ENCODE measurements at places on chromosomes 4 and X. TPM values are rescaled to one million over a fixed set of nuclear protein-coding genes. Genes with fewer than 3 reads are reported as not detected.

DNA sequence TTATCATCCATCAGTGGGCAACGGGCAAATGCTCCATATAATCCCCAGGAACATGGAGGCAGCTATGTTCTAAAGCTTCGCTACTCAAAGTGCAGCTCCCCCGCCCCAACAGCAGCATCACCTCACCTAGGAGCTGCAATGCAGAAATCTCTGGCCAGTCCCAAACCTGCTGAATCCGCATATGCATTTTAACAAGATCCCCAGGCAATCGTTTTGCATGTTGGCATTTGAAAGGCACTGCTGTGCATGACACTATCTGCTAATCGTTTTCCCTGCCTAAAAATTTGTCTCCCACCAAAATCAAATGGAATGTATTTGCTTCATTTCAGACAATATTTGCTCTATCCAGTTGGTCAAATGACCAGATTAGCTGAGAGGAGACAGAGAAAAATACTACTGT, 15.2 kb downstream of the ADGRG2 start:
- no peak for DNase-seq

- DNase-seq, result no peak
Measured at GRCh38 chrX:79146640-79147390, 2.3 kb downstream of the GPR174 start.

DNA sequence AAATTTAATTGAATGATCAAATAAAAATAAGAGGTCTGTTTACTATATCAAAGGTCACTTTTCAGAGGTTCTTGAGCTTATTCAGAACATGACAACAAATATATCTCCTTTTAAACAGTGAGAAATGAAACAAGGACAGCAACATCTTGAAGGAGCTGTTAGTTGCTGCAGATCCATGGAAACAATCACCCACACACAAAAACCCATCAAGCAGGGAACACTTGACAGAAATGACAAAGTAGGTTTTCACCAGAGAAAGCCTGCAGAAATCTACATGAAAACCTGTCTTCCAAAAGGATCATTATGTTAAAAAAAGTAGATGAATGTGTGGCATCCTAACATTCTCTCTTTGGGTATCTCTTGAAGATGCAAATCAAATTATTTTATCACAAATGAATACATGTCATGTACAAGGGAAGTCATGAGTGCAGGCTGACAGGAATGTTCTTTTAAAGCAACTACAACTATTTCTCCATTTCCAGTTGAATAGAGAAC, 203.0 kb downstream of the GRIA2 start:
- DNase-seq, result no peak

DNA sequence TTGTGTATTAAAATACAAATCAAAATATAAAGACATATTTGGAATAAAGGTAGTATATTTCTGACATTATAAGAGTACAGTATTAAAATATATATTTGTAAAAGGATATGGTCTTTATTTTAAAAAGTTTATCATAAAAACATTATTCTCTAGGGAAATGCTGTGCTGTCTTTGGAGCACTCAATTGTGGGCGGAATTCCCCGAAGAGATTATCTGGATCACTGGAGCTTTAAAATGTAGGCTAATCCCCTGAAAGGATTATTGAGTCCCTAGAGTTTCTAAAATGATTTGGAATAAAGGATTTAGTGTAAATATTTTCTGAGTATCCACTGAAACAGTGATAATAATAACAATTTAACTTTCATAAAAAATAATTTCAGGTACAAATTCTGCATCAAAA, 1239.4 kb downstream of the TECRL start:
- DNase-seq, result no peak

DNA sequence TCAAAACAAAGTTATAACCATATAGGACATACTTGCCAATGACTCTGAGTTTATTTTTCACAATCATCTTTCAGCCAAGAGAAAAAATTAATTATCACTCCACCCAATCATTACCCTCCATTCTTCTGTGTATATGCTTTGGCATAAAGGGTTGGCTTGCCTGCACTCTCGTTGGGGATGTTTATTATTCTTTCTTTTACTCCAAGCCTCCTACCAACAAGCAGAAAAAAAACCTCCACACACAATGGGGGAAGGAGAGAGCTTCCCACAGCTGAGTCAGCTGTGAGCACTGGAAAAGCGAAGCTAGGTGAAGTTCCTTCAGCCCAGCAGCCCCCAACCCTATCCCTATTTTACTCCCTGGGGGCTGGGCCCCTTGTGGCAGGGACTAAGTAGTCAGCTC, 1.5 kb downstream of the OPHN1 start:
- no peak for DNase-seq

GRCh38 chr4:83113429-83113786, 1.1 kb downstream of the PLAC8 start:
- no peak for DNase-seq

GRCh38 chrX:31376408-31377022, 304.7 kb upstream of the FTHL17 start:
- DNase-seq, result no peak

- no peak for DNase-seq
Measured at GRCh38 chr4:180810581-180810980, 1432.6 kb upstream of the TENM3 start.

GRCh38 chr4:139756391-139757180, 91.0 kb downstream of the MGST2 start:
- DNase-seq, result no peak

DNA sequence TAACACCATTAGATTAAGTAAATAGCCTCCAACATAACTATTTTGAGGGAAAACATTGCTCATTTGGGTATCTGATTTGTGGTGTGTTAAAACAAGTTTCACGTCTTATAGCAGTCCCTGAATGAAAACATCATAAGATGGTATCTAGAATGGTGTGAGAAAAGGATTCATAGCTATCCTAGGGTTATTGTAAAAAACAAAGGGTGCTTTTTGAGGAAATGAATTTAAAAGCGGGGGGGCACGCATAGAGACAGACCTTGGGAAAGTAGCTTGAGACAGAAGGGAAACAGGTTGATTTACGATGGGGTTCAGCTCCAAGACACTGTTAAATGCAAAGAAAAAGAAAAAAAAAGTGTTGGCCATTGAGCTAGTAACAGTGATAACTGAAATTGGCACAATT, 768 bp upstream of the CXCL10 start:
- DNase-seq, result no peak

GRCh38 chrX:138745196-138745595, 33.7 kb upstream of the FGF13 start:
- peak; percentile 72 for DNase-seq

- DNase-seq, result no peak
Measured at GRCh38 chrX:68894142-68894512, 65.3 kb downstream of the EFNB1 start.

DNA sequence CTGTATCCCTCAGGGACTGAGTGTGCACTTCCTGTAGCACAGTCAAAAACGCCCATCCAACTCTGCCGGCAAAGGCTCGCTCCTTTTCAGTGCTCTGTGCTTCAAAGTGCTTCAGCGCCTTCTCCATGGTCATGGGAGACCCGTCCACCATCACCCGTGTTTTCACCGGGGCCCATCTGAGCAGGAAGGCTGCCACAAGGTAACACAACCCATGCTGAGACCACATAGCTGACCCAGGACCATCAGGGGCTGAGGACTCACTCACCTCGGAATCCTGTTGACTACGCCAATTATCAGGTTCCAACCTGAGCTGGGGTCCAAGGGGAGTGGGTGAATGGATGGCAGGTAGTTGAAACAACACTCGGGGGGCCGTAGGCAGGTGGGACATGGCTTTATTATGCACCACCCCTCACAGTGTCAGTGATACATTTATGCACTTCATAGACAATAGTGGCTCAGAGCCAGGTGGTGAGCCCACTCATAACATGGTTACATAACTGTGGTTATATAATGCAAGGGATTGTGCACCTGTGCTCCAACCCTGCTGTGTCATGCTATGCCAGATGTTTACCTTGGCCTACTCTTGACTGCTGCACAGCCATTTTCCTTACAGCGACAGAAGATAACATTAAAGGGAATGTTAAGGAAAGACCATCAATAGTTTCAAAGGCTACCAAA, 227.8 kb downstream of the ADGRL3 start:
- DNase-seq, result no peak

DNA sequence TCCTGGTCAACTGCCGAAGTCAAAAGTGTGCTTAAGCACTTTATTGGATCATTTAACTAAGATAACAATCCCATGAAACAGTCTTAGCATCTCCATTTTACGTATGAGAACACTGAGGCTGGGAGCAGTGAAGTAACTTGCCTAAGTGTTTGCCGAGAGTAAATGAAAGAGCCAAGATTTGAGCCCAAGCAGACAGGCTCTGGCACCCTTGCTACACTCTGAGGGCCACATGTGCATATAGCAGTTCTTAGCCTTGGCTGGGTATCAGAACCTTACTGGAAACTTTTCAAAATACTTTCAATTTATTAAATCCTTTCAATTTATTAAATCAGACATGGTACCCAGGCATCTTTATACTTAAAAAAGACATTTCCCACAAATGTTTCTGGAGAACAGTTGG, 225.9 kb downstream of the NR3C2 start:
- DNase-seq, result no peak

GRCh38 chrX:1434871-1435240, 17.9 kb downstream of the ASMTL start:
- no peak for DNase-seq

DNA sequence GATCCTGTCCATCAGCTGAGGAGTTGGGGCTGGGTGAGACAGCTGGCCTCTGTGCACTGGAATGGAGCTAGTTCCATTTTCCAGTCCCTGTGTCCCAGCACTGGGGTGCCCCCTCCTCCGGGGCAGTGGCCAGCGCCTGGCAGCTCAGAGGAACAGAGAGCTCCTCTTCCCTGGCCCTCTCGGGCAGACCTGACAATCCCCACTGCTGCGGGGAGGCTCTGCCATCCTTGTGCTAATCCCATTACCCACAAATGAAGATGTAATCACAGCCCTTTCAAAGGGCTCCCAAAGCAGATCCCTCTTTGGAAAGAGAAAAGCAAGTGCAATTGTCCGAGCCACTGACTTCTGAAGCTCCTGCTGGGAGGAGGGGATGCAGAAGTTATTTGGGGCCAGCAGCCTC, 75.1 kb upstream of the MSX1 start:
- DNase-seq, result no peak

DNA sequence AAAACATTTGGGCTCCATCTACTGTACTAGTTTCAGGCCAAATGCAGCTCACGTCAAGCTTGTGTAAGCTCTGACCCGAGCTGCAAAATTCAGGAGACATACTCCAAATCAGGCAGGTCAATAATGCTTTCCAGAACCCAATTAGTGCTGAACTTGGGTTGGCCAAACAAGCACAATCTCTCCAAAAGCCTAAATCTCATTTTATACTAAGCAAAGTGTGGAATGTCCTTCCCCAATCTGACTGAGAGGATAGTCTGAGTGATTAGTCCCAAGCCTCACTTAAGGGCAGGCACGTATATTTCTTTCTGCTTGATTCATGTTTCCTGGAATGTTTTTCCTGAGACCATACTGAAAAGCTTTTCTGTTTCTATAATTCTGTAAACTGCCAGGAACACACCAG, 79.9 kb downstream of the NKX6-1 start:
- DNase-seq, result no peak

DNA sequence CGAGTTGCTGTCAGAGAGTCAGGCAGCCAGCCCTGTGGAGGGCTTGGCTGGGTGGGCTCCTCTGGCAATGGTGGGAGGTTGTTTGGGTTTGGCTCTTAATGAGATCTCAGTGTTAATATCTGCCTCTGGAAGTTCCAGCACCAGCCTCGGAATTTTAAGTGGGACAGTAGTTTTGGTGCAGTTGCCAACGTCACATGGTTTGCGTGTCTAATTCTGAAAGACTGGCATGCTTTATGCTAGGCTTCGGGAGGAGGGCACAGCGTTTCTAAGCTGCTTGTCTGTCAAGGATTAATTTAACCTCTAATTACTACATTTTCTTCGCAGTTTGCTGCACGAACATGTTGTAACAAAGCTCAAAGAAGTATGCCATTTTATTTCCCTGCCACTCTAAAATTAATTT, 9.2 kb downstream of the MAMLD1 start:
- DNase-seq, result no peak

DNA sequence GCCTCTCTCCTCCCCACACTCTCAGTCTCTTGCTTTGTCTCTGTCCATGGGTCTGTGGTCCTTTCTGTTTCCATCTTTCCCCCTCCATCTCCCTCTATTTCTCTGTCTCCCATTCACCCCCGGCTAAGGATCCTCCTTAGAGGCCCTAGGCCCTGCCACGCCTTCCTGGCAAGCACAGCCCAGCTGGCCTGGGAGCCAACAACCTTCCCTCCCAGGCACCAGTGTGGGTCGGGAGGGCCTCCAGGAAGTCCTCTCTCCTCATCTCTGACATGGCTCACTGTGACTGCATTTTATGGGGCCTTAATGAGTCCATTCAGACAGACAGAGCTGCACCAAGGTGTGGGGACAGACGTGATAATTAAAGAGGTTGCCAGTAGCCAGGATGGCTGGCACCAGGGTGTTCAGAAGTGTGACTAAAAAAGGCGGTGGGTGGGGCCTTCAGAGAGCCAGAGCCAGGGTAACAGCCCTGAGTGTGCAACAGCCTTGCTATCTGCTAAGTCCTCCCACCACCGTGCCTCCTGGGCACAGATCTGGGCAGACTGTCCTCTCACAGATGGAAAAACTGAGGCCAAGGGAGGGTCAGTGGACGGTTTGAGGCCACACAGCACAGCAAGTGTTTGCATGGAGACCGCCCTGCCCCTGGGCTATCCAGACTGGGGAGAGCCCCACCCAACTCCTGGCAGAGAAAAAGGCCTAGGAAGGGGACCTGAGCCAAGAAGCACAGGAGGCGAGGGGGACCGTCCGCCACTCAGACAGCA, 31.5 kb downstream of the BLOC1S4 start:
- DNase-seq, result no peak

- no peak for DNase-seq
Measured at GRCh38 chr4:41686893-41687292, 61.6 kb downstream of the PHOX2B start.

DNA sequence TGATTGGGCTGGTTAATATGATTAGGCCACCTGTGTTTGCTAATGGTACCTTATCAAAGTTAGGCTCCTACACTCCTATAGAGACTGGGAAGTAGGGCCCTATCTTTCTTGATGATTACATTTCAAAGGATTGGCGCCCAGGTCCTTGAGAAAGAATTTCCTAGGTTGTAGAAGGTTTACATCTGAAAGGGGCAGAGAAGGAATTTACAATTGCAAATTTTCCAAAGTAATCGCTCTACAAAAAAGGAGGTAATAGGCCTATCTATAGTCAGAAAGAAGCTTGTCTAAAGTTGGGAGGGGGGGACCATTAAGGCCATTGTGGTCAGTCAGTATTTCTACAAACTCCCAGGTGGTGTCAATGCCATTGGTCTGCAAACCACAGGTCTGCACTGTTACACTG, 638.4 kb downstream of the IL1RAPL1 start:
- no peak for DNase-seq

- DNase-seq, result no peak
Measured at GRCh38 chr4:40228497-40229365, 31.9 kb downstream of the RHOH start.

Gene UNC5C
- total RNA-seq, result 5.0 TPM

Gene REELD1
- 2.0 TPM for total RNA-seq

Gene AMELX
- total RNA-seq, result not detected

Gene CYTL1
- total RNA-seq, result not detected

Gene C1QTNF7
- total RNA-seq, result 5.7 TPM

Gene UGT2B17
- not detected for total RNA-seq

Gene ITIH6
- total RNA-seq, result not detected

Gene MEPE
- total RNA-seq, result not detected
